LNCaP clone FGC (cell line): ENCODE measurements at places on chromosomes 2 and 18.

GRCh38 chr2:110124939-110125691 is 9.5 kb upstream of the MALL start:
- no peak for DNase-seq

- no peak for DNase-seq
These were observed 8.6 kb upstream of the HAAO start for GRCh38 chr2:42800981-42801380.

DNA sequence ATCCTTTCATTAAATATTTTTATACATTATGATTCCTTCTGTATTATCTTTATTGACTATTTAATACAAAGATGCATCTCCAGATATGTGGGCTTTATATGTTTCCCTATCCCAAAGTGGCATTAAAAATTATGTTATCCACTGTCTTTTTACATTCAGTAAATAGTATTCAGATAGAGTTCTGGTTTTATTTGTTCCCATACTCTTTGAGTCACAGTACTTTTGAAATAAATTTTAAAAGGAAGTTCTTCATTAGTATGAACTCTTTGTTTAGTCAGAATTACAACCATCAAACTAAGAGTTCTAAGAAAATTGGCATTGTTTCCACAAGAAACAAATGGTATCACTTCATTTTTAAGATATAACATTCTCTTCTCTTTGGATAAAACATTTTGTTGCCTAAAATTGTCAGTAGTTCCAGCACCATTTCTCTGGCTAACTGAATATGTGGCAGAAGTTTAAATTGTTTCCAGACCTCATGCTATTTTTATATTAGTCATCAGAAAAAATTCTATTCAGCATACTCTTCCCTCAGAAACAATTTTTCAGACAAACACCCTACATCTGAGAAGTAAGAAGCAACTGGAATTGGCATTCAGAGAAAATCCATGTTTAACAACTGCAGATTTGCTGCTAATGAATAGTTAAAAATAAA is 88.5 kb upstream of the COL5A2 start:
- DNase-seq: no peak

DNA sequence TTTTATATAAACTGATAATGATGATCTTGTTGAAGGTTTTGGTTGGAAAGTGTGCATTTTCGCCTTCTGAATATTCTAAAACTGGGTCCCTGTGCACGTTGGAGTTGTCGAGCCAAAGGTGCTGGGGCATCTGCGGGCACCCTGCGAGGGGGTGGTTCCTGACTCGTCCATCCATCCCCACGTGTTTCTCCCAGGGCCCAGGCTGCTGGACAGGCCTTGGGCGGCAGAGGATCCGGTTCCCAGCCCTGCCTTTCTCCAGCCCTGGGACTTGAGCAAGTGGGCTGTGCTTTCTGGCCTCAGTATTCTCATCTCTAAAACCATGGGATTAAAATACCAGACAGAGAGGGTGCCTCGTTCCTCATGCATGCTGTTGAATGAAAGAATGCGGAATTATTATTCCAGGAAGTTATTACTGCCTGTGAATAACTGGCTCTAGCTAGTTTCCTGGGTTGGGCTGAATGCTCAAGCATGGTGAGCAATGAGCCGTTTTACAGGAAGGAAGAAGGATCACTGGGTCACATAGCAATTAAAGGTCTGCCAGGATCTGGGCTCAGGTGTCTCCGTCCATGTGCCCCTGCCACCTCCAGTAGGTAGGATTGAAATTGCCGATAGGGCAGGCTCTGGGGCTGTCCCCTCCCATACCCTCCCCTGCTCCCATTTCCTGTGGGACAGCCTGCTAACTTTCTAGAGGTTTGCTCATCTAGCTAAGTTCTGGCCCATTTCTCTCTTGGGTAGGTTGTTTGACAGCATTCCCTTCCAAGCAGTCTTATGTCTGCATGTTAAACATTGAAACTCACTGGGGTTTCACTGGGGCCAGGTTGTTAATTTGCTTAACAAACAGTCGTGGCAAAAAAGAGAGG is 77.2 kb upstream of the HS6ST1 start:
- DNase-seq: no peak

- no peak for DNase-seq
These were observed 74.0 kb upstream of the SESTD1 start for GRCh38 chr2:179338681-179339080.

- DNase-seq: no peak
These were observed 24.6 kb downstream of the FECH start for GRCh38 chr18:57561728-57562423.

DNA sequence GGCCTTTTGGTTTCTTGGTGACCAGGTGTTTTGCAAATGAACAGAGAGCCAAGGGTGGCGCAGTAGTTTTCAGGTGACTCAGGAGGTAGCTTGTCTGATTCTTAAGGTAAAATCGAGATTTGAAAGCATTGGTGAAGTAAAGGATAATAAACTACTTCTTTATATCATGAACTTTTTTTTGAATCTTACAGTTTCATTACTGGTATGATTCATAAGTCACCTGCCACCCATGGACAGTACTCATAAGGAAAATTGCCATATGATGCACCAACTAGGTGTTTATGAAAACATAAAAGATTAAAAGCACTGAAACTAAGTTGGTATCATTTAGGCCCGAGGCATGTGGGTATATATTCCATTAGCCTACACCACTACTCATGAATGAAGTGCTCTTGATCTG is 84.1 kb upstream of the MGAT5 start:
- DNase-seq: no peak

DNA sequence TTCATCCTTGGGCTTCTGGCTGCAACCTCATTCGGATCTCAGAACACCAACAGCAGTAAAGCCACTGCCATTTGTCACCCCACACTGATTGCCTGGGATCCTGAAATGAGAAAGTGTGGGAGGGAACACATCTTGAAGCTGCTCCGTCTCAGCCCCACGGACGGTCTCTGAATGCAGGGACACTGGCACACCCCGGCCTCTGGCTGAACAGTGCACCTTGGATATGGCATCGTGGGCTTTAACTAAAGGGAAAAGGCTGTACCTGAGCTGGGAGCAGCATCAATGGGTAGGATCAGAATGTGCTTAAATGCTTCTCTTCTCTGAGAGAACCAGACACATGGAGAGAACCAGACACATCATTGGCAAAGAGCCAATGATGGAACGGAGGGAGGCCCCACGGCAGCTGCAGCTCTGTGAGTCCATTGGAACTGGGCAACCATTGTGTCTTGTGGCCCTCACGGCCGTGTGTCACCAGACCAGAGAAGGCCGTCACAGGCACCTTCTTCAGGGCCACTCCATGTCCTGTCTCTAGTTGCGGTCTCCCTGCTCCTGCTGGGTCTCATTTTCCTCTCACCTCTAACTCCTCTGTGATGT is 193.4 kb upstream of the MYT1L start:
- no peak for DNase-seq

DNA sequence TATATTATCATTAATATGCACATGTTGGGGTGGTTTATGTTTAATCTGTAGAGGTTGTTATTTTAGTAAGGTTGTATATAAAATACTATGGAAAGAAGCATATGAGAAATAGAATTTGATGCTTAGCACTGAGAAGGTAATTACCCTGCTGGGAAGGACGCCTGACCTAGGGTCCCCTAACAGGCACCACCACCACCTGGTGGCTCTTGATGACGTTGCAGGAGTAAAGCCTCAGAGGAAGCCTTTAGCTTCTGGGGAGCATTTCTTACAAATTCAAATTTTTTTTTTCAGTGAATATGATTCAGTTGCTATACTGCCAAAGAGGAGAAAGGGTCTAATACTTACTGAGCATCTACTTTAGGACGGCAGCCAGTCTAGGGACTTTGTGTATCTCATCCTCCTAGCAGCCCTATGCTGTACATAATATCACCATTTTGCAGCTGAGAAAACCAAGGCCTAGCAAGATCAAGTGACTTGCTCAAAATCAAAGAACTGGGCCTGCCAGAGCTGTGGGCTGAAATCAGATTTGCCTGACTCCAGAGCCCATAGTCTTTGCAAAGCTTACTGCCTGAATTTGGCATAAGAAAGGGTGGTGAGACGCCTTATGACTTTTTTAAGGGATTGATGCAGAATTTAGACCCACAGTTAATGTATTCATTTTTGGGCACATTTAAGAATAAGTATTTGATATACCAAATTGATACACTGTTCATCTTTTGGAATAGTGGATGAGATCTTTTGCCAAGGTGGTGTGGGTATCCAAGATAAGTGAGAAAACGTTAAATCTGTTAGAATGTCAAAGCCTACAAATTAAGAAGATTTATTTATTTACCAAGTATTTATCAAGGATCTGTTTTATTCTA is 78.8 kb upstream of the GAREM1 start:
- peak; percentile 15 for DNase-seq

GRCh38 chr2:48826986-48827385 is 71.5 kb upstream of the LHCGR start:
- DNase-seq: no peak

- no peak for DNase-seq
These were observed 1.8 kb downstream of the RETREG2 start for GRCh38 chr2:219179601-219180465.

DNA sequence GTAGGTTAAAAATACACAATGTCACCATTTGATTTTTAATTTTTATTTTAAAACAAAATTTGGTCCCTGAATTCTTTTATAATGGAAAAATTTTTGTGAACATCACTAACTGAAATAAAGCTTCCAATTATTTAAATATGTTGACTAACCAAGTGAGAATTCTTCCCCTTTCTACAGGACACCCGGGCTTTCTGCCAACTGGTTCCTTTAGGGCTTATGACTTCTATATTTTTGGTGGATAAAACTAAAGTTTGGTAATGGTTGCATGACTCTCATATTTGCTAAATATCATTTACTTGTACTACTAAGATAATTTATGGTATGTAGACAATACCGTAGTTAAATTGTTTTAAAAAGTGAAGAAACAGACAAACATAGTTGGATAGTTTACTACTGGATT is 291.0 kb upstream of the DOK6 start:
- DNase-seq: no peak

DNA sequence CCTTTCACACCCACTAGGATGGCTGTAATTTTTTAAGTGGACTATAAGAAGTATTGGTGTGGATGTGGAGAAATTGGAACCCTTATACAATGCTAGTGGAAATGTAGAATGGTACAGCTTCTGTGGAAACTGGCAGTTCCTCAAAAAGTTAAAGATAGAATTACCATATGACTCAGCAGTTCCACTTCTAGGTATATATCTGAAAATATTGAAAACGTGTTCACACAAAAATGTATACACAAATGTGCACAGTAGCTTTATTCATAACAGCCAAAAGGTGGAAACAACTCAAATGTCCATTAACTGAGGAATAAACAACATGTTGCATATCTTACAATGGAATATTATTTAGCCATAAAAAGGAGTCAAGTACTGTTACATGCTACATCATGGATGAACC is 17.7 kb downstream of the TANK start:
- no peak for DNase-seq

- DNase-seq: no peak
These were observed 8.2 kb downstream of the RND3 start for GRCh38 chr2:150479075-150479915.

- no peak for DNase-seq
These were observed 31.9 kb upstream of the SLC1A4 start for GRCh38 chr2:64957109-64957903.

DNA sequence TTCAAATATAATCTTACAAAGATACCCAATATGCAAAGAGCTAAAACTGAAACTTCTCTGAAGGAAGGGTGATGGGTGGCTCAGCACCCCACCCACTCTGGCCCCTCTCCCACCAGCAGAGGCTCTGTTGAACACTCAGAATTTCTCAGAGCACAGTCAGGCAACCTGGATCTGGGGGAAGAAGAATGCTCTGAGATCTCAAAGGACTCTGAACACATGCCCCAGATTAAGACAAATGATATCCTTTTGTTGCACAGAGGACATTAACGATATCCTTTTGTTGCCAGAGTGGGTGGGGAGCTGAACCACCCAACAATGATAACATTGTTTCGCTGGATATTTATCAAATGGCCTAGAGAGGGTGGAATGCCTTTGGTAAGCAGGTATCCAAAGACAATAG is 104.8 kb downstream of the LBH start:
- DNase-seq: no peak

GRCh38 chr18:3993941-3994687 is 461.0 kb downstream of the DLGAP1 start:
- DNase-seq: no peak

DNA sequence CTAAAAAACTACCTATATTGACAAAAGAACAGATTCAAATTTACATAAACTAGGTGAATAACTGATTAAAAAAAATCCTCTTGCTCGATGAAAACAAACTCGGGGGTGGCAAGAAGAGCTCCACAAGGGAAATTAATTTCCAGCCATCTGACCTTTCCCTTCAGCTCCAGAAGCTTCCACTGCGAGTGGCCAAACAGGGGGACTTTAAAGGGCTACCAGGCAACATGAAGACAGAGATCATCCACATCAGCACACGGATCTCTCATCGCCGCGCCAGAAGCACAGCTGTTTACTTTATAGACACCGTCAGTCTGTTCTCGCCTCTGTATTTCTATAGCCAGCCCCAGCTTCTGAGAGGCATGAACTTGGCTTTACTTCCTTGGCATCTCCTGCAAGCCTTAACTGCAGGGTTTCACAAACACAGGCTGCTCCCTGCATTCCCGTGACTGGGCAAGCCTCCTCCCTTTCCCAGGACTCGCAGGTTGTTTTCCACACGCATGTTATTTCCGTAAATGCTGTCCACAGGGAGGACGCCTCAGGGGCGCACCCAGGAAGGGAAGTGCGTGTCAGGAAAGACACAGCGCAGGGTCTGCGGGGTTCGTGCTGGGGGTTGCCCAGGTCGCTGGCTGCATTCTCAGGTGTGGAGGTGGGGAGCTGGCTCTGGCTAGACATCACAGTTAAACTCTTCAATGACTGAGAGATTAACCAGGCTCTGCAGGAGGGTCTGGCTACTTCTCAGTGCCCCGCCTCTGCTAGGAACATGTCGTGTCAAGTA is 85.0 kb downstream of the USP40 start:
- DNase-seq: peak; percentile 77

GRCh38 chr2:111624411-111625156 is 259.4 kb downstream of the ANAPC1 start:
- no peak for DNase-seq

GRCh38 chr2:108980076-108980475 is 8.9 kb downstream of the EDAR start:
- no peak for DNase-seq

GRCh38 chr2:15563227-15564100 is 2.3 kb upstream of the NBAS start:
- no peak for DNase-seq

GRCh38 chr2:12971581-12972365 is 255.0 kb downstream of the TRIB2 start:
- no peak for DNase-seq

DNA sequence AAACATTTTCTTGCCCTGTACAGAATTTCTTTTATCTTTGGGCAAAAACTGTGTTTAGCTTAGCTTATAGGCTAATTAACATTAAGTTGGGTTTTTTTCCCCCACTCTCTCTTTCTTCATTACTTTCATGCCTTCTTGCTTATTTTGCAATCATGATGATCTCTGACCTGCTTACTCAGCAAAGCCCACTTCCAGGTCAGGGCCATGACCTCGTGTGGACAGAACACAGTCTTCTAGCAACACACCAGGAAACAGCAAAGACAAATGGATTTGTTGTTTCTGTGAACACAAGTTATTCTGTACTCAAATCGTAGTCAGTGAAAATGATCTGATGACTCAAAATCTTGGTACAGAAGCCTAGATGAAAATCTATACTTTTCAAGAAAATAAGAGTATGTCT is 60.7 kb downstream of the SPATS2L start:
- no peak for DNase-seq

GRCh38 chr2:226979004-226979403 is 143.2 kb downstream of the RHBDD1 start:
- DNase-seq: no peak

GRCh38 chr2:23219666-23220065 is 165.3 kb upstream of the KLHL29 start:
- no peak for DNase-seq
